CD4-positive, alpha-beta T cell treated with Interleukin-15 for 1 hour (primary cell): ENCODE measurements at places on chromosomes 16 and 17.

DNA sequence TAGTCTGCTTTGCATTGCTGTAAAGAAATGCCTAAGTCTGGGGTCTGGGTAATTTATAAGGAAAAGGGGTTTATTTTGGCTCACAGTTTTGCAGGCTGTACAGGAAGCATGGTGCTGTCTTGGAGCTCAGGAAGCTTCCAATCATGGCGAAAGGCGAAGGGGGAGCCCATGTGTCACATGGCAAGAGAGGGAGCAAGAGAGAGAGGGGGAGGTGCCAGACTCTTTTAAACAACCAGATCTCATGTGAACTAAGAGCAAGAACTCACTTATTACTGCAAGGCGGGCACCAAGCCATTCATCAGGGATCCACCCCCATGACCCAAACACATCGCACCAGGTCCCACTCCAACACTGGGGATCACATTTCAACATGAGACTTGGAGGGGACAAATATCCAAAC lies 148.2 kb upstream of the HS3ST2 start:
- no peak for DNase-seq

GRCh38 chr17:58577696-58578095 lies 63.3 kb upstream of the MTMR4 start:
- DNase-seq = peak; percentile 45

GRCh38 chr17:63476459-63476853 lies 405 bp upstream of the ACE start:
- no peak for DNase-seq

- no peak for DNase-seq
Observed at GRCh38 chr16:85472514-85472913, 140.6 kb upstream of the GSE1 start.

GRCh38 chr17:79840269-79840988 lies 1.2 kb upstream of the CBX4 start:
- no peak for DNase-seq

DNA sequence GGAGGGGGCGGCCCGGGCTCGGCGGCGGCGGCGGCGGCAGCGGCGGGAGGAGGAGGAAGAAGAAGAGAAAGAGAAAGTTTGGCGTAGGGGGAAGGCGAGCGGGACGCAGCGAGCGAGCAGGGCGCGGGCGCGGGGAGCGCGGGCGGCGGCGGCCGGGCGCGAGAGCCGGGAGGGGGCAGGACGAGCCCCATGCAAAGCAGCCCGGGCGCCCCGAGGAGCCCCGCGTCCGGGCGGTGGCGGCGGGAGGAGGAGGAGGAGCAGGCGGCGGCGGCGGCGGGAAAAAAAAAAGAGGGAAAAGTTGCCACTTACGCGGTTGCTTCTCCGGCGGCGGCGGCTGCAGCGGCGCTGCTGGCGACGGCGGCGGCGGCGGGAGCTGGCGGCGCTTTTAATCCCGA lies 10.3 kb upstream of the ZFHX3 start:
- peak; percentile 30 for DNase-seq

DNA sequence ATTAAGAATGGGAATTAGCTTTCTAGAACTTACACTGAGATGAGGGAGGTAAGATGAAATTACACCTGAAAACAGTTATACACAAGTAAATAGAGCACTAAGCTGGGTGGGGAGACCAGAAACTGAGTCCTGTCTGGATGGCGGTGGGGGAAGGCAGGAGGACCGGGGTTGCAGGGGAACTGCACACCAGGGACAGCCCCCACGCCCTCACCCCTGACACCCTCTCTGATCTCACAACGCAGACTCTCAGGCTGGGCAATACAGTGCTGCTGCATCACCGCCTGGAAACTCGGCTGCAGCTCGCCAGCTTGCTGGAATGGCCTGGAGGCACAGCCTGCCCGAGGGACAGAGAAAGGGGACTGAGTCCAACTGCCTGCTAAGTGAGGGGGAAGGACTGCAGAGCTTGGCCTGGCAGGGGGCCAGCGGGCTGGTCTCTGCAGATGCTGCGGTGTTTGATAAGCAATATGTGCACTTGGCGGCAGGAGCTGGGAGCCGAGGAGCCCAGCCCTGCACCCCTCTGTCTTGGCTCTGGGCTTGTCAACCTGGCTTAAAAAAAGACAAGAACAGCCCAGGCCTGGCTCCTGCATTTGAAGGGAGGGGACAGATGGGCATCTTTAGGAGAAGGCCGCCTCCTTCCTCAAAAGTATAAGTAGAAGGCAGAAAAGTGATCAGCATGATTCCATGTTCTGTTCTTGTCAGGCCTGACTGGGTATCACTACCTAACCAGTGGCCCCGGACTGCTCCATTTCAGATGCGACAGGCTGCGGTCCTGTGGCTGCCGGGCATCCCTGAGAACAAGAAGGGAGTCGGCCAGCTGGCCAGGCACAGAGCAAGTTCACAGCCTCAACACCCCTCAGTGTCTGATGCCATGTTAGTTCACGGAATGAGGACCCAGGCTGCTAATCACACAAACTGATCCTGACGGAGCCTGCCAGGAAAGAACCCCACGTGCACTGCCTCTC lies 30.2 kb downstream of the SPHK1 start:
- DNase-seq = no peak

DNA sequence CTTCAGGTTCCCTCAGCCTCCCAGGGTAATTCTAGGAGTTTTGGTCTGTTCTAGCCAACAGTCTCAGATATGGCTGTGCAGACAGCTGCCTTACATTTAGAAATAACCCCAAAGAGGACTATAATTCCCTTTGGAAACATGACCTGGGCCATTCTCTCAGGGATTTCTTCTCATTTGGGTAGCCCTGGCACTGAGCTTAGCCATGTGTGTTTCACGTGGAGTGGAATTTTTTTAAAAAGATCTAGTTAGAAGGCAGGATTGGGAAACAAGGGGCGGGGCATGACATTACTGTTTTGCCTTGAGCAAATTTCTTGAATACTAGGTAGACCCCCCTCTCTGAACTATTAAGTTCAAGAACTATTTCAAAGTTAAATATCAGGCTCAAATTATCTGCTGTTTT lies 29.6 kb upstream of the MRC2 start:
- DNase-seq = no peak

- DNase-seq = no peak
Observed at GRCh38 chr16:3492356-3492755, 2.9 kb downstream of the C16orf90 start.

- DNase-seq = no peak
Observed at GRCh38 chr16:13956635-13957196, 36.8 kb downstream of the ERCC4 start.

GRCh38 chr16:50606431-50607050 lies 58.3 kb downstream of the NKD1 start:
- no peak for DNase-seq

GRCh38 chr16:15757630-15758251 lies 99.1 kb downstream of the MYH11 start:
- DNase-seq = no peak

DNA sequence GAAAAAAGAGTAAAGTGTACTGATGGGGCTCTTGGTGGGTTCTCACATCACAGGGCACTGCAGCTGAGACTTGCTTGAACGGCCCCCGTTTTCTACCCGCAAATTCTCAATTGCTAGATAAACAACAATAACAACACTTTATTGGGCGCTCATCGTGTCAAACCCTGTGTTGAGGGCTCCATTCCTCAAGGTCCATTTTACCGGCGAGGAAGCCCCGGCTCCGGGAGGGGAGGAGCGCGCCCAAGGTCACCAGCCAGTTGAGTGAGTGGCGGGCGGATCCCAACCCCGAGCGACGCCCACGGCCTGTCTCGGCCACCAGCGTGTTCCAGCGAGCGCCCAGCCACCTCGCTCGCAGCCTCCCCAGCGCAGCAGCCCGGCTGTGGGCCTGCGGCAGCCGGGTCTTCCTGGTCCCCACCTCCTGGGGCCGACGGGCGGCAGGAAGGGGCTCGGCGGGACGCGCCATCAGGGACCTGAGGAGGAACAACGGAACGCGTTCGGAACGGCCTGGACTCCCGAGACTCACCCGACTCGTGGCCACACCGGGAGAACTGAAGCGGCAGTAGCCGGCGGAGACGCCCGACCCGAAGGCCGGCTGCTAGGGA lies 373 bp downstream of the CMC2 start:
- peak; percentile 70 for DNase-seq

- no peak for DNase-seq
Observed at GRCh38 chr17:81846743-81847689, 12.2 kb upstream of the PPP1R27 start.

GRCh38 chr16:80570106-80570478 lies 29.3 kb downstream of the DYNLRB2 start:
- DNase-seq = no peak

GRCh38 chr17:70296456-70296855 lies 127.1 kb downstream of the KCNJ2 start:
- no peak for DNase-seq

DNA sequence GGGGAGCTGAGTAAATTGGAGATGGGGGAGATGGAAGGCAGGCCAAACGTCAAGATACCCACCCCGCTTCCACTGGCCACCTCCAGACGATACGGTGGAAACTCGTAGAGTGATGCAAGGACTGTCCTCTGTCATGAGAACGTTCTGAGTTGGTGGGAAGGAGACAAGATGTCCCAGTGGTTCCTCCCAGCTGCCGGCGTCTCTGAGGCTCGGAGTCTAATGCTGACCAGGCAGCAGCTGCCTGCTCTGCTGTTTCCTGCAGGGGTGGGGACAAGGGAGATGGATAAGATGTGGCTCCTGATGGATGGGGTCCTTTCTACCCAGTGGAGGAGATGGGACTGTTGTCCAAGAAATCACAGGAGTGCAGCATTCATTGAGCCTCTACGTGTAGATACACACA lies 28.2 kb upstream of the C1QL1 start:
- no peak for DNase-seq

DNA sequence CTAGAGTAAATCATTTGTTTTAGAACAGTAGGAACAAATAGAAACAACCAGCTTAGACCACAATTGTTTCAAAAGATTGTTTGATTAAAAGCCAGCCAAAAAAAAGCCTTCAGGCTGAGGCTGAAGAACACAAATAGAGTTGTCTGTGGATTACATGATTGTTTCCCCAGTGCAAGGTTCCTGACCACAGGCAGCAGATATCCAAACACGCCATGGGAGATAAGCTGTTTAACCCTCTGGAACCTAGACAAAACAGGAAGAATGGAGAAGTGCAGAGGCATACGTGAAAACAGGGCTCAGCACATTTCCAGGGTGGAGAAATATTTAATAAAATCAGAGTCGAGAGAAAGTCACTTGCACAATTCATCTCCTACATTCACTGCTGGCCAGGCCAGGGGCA lies 21.0 kb downstream of the ATPAF2 start:
- DNase-seq = no peak

GRCh38 chr17:66841328-66841727 lies 6.4 kb downstream of the CACNG5 start:
- DNase-seq = no peak

GRCh38 chr17:76643553-76644148 lies at the start of gene ST6GALNAC1:
TSS of gene ST6GALNAC1 (minus strand) at chr17:76643757. CDS start at chr17:76643638, 119 bp downstream.
- peak; percentile 22 for DNase-seq

GRCh38 chr16:86408685-86409084 lies 101.6 kb upstream of the FOXF1 start:
- no peak for DNase-seq

DNA sequence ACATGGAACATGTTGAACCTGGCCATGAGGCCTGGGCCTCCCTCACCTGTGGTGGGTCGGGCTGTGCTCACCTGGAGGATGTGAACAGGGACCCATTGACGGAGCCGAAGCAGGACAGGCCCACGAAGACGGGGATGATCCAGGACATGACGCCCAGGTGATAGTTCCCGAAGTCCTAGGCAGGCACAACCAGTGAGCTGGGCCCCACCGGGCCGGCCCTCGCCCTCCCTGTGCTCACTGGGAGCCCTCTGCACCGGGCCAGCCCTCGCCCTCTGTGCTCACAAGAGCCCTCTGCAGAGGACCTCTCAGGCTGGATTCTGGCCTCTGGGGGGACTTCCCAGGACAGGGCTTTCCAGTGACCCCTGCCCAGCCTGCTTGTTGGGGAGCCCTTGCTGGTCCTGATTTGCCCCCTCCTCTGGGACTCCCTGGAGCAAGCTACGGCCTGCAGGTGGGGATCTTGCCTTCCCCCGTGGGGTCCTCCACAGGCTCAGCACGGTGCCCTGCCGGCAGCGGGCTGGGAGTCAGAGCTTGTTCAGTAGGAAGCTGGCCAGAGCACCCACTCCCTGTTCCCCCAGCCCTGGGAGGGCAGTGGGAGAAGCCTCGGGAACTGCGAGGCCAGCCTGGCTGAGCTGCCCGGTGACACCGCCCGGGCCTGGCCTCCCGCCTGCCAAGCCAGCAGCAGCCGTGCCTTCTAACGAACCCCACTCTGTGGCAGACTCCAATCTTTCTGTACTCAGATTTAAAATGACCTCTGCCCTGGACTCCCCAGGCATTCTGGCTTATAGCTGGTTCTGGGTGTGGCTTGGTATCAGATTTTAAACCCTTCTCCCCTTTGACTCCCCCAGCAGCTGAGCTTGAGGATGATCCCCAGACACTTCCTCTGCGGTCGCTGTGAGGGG lies 30.4 kb downstream of the SLC7A5 start:
- DNase-seq = no peak

GRCh38 chr16:27759967-27760788 lies 210.2 kb downstream of the KATNIP start:
- peak; percentile 32 for DNase-seq

- DNase-seq = no peak
Observed at GRCh38 chr17:46135126-46135812, 58.0 kb downstream of the KANSL1 start.

GRCh38 chr17:46180892-46181274 lies 12.3 kb downstream of the KANSL1 start:
- no peak for DNase-seq

- no peak for DNase-seq
Observed at GRCh38 chr16:74372369-74372768, 3.7 kb upstream of the NPIPB15 start.

DNA sequence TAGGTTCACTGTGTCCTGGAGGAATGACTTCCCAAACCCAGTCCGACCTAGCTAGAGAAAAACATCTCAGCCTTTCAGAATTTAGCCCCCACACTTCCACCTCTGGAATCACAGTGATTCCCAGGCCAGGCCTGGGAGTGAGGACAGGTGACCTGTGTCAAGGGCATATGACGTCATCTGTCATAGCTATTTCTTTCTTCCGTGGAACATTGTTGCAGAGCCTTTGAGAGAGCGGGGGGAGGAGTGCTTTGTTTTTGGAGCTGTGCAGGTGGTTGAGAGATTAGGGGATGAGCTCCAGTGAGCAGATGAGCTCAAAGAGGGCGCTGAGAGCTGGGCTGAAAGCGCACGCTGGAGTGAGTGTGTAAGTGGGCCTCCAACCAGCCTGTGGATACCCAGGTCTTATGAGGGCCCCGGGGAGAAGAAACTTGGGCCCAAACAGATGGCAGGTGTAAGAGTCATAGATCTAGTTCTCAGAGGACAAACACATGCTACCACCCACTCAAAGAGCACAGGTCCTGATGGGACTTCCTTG lies 344.8 kb downstream of the SNX29 start:
- DNase-seq = no peak

DNA sequence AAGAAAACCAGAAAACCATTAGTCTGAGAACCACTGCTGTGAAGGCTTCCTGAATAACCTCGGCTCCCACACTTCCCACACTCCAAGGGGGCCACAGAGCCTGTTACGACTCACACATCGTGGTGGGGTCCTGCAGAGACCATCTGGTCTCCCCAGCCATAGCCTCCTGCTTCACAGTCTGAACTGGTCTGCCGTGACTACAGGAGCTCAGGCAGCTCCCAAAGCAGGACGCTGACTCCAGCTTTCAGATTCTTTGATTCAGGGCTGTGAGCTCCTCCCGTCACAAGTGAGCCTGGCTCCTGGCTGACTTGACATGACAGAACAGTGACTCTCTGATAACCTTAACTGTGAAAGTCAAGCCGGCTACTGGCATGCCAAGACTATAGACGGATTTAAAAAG lies 37.8 kb downstream of the CYB5D2 start:
- no peak for DNase-seq
